ENCODE measurements at places on chromosomes 13 and 19.

DNA sequence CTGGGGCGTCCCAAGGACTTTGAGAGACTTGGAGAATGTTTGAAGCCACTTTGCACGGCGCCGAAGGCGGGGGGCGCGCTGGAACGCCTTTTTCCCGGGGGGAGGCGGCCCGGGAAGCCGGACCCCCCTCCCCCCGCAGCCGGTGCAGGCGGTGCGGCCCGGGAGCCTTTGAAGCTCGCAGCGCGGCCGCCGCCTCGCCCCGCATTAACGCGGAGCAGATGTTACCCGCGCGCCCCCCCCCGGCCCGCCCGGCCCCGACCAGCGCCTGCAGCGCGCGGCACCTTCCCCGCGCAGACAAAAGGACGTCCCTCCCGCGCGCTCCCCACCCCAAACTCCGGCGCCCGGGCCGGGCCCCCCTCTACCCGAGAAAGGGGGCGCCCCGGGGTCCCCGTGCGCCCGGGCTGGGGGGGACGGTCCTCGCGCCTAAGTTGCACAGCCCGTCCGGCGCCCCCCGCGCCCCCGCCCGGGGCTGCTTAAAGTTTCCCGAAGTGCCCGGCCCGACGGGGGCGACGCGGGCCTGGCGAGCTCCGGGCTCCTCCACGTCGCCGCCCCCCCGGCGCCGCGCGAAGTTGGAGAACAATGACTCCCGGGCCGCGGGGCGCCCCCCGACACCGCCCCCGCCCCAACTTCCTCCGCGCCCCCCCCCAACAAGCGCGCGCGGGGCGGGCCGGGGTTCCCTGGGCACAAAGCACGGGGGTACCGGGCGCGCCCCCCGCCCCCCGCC lies 685 bp downstream of the TCF3 start:
- DNase-seq: peak; percentile 58

- DNase-seq: peak; percentile 82
Measured at GRCh38 chr19:35742121-35742724, at the start of gene IGFLR1. Gene IGFLR1 (minus strand): TSS chr19:35742452. CDS start chr19:35741180, 1,272 bp downstream.

- DNase-seq: no peak
Measured at GRCh38 chr13:34671137-34671536, 270.9 kb upstream of the NBEA start.

DNA sequence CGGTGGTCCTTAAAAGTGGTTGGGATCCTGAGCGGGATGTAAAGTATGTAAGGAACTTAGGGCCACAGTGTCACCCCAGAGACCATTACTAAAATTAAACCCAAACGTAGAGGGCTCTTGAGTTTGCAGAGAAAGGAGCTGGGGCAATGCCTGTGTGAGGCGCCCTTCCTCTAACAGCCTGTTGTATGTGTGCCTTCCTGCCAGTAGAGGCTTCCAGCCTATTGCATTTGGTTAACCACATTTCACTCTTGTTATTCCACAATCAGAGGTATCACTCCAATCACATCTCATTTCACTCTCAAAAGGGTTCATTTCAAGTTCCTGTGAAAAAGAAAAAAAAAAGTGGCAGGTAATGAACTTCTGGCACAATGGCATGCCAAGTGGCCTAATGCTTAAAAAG lies 29.4 kb downstream of the DIAPH3 start:
- peak; percentile 13 for DNase-seq

GRCh38 chr19:33296488-33296971 lies 5.8 kb downstream of the CEBPA start:
- DNase-seq: no peak

DNA sequence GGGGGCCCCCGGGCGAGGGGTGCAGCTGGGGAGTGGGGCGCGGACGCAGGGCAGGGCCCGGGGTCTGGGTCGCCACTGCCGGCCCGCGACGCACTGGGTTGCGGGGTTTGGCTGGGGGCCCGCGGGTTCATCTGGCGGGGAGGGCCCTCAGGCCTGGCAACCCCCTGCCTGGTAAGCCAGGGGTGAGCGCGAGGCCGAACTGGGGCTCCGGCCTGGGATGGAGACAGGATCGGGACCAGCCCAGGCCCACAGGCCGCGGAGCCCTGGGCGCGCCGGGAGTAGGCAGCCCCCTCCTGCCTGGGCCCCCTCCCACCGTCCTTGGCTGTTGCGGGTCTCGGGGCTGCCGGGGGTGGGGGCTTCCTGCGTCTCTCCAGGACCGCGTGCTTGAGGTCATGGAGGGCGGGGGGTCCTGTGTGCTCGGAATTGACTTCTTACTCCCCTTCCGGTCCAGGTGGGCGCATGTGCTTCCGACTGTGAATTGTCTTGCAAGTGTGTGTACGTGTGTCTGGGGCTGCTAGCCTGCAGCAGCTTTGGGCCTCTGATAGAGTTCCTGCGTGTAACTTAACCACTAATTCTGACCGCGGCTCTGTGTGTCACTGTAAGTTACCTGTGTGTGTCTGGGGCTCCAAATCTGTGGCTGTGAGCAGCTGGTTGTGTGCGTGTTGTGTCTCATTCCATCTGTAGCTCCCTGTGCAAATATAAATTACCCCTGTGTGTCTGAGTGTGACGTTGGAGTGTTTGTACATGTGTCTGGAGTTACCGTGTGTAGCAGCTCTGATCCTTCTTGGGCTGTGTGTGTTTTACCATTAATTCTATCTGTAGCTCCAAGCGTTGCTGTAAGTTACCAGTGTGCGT lies 751 bp downstream of the GRAMD1A start:
- peak; percentile 73 for DNase-seq

DNA sequence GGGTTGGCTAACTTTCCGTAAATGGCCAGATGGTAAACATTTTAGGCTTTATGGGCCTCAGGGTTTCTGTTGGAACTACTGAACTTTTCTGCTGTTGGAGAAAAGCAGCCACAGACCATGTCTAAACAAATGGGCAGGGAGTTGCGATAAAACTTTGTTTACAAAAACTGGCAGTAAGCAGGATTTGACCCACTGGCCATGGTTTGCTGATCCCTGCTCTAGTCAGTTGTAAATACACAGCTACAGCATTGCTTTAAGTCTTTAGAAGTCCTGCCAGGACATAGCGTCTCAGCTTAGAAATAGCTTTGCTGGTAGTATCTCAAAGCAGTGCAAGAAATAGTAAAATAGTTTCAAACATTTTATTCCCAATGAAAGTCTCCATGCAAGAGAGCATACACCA lies 88.4 kb downstream of the NALCN start:
- no peak for DNase-seq

GRCh38 chr13:26022538-26023292 lies 29.1 kb downstream of the SHISA2 start:
- DNase-seq: no peak

GRCh38 chr19:29941828-29942403 lies at the start of gene URI1:
Gene URI1 (plus strand): TSS chr19:29942239. CDS start chr19:29942548, 309 bp downstream.
- DNase-seq: peak; percentile 95

- DNase-seq: peak; percentile 50
Measured at GRCh38 chr13:98447881-98448641, 128.8 kb downstream of the STK24 start.

GRCh38 chr13:86725105-86725504 lies 925.9 kb upstream of the SLITRK6 start:
- DNase-seq: no peak

DNA sequence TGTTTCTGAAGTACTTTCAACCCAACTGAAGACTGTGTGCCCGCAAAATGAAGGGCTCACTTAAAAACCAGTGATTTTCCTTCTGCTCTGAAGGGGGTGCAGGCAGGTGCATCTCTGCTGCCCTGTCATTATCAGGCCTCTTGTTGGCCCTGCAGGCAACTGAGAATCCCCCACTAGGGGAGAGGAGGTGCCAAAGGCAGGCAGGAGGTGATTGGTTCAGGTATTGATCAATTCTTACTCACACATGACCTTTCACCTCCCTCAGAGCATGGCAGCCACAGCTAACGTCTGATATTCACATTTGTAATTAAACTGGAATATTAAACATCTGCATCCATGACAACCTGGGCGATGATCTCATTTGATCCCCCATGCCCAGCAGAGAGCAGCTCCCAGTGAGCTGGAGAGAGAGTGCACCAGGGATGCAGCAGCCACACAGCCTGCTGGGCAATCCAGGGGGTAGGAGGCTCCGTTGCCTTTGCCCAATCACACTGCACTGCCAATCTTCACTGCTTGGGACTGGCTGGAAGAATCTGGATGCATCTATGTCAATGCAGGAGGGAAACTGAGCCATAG lies 267.9 kb upstream of the TSHZ3 start:
- DNase-seq: no peak
